Fibroblast of skin of right quadriceps (primary cell): ENCODE measurements at places on chromosomes 7 and 10.

- no peak for DNase-seq
Observed at GRCh38 chr10:25467881-25468280, 293.1 kb downstream of the GPR158 start.

DNA sequence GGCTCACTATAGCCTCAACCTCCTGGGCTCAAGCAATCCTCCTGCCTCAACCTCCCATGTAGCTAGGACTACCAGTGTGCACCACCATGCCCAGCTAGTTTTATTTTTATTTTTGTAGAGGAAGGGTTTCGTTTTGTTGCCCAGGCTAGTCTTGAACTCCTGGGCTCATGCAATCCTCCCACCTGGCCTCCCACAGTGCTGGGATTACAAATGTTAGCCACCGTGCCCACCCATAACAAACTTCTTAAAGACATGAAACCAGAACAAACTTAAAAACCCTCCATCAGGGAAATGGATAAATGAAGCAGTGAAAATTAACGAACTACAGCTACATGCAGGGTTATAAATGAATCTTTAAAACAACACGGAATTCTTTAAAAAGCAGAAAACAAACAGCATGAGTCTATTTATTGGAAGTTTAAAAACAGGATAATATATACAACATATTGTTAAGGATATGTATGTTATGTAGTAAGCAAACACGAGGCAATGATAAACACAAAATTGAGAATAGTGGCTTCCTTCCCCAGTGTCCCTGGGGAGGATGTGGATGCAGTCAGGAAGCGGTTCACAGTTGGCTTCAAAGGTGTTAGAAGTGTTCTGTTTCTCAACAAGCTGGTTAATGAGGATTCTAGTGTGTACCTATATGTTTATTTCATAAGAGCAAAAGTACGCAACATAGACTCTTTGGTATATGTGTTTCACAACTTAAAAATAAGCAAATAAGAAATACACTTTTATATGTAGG is 128.2 kb upstream of the IMMP2L start:
- DNase-seq = no peak

GRCh38 chr10:85618841-85619240 is 747.8 kb downstream of the GRID1 start:
- no peak for DNase-seq

DNA sequence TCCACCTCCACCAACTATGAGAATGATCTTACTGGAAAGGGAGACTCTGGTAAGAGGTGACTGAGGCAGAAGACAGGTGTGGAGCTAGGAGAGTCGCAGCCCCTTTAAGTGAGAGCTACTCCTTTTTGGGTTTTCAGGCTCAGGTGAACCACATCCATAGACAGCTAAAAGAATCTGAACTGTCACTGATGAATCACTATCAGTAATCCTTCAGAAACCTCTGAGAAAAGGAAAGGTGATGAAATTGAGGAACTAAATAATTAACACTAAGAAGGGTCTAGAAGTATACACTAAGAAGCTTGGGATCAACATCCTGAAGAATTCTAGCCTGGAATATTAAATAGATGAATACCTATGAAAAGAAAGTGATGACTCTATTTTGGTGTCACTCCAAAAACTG is 83.0 kb downstream of the SORBS1 start:
- no peak for DNase-seq

DNA sequence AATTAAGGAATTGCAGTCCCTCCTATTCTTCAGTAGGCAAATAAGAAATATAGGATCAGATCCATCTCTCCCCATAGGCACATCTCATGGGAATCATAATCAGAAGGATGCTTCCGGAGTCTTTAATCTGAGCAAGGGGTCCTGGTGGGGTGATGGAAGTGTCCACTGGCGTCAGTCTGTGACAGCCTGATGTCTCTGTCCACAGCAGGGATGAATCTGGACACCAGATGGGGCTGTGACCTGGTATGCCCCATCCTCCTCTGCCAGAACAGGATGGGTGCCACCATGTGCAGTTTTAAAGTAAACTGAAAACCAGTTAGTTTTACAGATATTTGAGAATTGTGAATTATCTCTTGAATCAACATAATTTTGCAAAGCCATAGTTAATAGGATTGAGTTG is 148.7 kb downstream of the C1GALT1 start:
- no peak for DNase-seq

- peak; percentile 26 for DNase-seq
Observed at GRCh38 chr10:810351-810846, 120.9 kb upstream of the DIP2C start.

DNA sequence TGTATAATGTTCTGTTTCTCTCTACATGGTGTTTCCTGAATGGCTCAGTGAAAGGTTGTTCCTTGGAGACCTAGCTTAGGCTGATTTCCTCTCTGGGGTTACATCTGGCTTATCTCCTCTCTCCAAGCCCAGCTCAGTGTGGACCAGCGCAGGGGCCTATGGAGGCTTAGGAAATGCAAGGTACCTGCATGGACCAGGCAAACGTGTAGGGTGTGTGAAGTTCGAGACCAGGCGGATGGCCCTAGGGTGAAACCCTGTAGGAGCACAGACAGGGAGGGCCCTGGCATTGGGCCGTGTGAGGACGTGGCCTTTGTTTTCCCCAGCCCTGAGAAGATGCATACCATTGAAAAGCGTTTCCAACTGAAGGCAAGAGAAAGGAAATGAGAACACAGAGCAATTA is 59.0 kb downstream of the DOCK1 start:
- DNase-seq = no peak

GRCh38 chr10:18409599-18410397 is 241.6 kb downstream of the NSUN6 start:
- no peak for DNase-seq

DNA sequence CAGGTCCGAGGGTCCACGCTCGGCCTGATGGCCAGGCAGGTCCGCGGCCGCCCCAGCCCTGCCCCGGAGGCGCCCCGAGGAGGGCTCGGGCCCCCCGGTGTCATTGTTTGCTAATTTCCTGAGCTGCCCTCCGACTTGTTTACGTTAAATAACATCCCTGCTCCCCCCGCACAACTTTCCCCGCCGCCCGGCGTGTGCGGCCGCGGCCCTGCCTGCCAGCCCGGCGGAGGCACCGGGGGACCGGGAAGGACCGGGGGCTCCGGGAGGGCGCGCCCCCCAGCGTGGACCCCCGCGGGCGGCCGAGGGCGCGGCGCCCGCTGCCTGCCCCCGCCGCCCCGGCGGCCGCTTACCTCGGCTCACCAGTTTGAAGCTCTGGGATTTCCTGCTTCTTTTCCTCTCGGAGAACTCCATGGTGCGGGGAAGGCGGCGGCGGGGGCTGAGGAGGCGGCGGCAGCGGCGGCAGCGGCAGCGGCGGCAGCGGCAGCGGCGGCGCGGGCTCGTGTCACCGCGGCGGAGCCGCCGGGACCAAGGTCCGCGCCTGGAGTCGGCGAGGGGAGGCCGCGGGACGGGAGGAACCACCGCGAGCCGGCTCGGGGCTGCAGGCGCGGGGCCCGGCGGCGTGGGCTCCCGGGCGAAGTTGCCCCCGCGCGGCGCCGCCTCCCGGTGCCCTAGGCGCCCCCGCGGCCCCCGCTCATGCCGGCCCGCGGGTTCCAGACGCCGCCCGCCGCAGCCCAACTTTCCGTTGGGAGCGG is 515 bp downstream of the BEND7 start:
- DNase-seq = no peak

DNA sequence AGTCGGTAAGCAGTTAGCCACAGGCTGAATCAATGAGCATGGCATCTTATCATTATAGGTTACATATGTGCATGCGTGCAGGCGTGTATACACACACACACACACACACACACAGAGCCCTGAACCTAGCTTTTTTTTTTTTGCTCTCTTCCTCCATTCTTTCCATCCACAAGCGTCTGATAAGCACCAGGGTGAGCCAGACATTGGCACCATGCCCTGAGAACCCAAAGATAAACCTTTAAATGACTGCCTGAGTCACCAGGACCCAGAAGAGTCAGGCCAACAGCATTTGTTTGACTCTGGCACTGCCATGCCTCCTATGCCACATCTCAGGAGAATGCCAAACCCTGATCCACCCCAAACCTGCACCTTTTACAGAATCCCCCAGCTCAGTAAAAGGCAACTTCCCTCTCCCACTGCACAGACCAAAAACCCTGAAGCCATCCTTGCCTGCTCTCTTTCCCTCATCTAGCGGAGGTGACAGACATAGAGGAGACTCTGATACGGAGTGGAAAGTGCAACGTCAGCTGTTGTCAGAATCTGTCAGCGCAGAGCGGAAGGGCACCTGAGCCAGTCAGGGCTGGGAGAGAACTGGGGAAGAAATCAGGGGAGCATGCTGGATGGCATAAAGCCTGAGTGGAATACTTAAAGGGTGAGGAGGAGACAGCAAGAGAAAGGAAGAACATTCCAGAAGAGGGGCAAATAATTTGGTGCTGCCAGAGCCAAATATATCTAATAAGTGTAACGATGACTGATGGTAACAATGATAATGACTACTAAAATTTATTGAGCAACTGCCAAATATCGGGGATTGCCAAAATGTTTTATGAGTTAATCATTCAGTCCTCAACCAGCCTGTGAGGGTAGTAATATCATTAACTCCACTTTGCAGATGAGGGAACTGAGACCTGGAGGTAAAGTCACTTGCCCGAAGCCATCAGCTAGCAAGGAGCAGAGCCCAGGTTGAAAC is 3.2 kb downstream of the PARP12 start:
- peak; percentile 89 for DNase-seq
